ENCODE measurements at places on chromosomes 11 and 22.

GRCh38 chr22:23066200-23067022 lies 3.9 kb upstream of the GNAZ start:
- DNase-seq = no peak

DNA sequence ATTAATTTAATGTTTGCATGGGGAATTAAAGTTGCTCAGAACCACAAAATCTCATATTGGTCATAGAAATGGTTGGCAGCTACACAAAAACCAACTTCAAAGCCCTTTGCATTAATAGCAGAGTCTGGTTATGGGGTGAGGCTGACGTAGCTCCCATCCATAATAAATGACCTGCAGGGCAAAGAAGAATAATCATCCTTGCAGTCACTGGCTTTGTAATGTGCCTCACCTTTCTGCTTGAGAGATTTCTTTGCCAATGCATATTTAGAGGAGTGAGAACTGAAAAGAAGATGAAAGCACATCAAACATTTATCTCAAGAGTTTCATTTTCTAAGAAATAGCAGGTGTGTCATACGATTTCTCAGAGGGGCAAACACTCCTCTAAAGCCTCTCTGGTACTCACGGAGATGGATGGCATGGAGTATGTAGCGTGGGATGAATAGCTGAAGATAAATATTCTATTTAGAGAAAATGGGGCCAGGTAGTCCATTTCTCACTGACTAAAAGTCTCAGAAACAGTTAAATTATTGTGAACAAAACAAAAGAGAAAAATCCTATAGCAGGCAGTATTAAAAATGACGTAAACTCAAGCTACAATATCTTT lies 1491.9 kb downstream of the FAM181B start:
- no peak for DNase-seq

GRCh38 chr11:7220636-7221035 lies 31.1 kb upstream of the SYT9 start:
- no peak for DNase-seq

- no peak for DNase-seq
Observed at GRCh38 chr11:130157840-130158239, 1.7 kb upstream of the ST14 start.

GRCh38 chr11:21814169-21814568 lies 378.7 kb upstream of the ANO5 start:
- no peak for DNase-seq

DNA sequence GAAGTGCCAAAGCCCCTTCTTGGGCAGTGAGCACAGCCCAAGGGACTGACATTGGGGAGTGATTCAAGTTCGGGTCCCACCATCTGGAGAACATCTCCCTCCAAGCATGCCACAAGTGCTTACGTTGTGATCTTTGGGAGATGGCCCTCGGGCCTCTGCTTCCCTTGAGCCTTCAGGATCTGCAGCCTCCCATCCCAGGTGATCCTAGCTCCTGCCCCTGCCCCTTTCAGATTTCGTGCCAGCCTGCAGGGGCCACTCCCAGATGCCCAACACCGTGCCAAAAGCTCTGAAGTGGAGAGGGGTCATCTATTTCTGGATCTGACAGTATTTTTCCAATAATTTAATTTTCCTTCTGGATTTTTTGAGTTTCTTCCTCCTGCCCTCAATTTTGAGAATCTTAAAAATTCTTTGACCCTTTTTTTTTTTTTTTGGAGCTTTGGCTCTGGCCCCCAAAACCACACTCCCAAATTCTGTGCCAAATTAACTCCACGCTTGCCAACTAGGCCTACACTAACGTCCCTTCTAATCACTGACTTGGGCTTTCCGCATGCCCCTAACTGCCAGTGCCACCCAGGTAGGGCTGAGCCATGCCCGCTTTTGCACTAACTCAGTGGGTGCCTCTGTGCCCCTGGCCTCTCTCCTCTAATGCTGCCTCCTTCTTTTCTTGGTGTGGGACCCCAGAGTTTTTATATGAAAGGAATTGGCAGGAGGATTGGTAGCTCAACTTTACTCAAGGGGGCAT lies 25.3 kb downstream of the PHLDB1 start:
- no peak for DNase-seq

- DNase-seq = no peak
Observed at GRCh38 chr11:93196816-93197379, 893 bp downstream of the SLC36A4 start.

GRCh38 chr22:47605441-47605840 lies 843.0 kb downstream of the TBC1D22A start:
- DNase-seq = no peak

GRCh38 chr11:83480811-83481210 lies 194.6 kb upstream of the CCDC90B start:
- DNase-seq = no peak

DNA sequence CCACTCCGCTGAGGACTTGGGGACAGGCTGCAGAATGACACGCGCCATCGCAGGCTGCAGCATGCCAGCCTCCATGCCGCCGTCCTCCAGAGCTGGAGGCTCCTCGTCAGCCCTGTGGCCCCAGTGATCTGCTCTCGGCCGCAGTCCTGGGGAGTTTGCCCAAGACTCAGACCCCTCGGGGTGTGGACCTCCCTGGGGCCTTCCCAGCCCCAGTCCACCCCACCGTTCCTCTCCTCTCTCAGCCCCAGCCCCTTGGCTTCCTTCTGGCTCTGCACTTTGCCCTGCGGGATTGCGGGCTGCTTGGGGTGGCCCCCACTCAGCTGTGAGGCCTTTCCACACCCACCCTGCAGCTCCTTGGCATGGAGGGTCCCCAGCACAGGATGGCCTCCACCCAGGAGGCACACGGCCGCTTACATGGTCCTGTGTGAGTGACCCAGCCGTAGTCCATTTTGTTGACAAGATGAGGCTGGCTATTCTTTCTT lies 414.9 kb downstream of the TBC1D22A start:
- no peak for DNase-seq

- DNase-seq = no peak
Observed at GRCh38 chr11:121318848-121319834, 26.6 kb downstream of the SC5D start.

DNA sequence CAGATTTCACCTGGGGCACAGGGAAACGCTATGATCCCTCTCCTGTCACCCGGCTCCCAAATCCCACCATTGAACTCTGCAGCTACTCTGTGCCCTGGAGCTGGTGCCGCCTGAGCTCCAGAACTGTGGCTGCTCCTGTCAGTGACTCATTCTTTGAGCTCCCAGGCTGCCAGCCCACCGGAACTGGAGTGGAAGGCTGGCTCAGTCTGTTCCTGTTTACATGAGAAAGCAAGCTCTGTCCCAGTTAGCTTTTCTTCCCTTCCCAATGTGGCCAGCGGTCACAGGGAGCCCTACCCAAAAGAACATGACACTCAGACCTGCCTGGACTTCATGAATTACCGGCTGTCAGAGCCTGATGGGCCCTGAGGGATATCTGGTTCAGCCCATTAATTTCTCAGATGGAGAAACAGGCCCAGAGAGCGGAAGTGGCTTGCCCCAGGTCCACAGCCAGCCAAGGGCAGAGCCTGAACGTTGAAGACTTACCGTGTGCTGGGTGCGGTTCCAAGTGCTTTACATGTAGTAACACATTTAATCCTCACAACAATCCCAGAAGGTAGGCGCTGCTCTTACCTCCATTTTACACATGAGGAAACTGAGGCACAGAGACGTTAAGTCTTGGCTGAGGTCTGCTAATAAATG lies 23.8 kb upstream of the IGSF22 start:
- no peak for DNase-seq

- no peak for DNase-seq
Observed at GRCh38 chr11:116532066-116532465, 240.7 kb downstream of the BUD13 start.

- DNase-seq = no peak
Observed at GRCh38 chr11:16791191-16791961, 52.9 kb downstream of the C11orf58 start.

DNA sequence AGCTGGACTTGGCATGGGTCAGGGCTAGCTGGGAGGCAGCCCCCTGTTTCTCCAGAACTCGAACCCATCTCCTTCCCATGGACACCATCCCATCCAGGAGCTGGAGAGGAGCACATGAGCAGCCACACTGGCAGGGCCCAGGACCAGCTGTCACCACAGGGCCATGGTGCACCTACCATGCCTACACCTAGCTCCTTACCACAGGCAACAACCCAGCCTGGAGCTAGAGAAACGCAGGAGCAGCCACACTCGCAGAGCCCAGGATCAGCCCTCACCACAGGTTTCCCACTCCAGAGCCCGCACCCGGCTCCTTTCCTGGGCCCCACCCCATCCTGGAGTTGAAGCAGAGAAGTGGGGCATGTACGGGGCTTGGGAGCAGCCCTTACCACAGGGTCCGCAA lies 50.2 kb downstream of the GAB4 start:
- DNase-seq = no peak

GRCh38 chr22:22884010-22884887 lies 3.4 kb upstream of the IGLL5 start:
- peak; percentile 60 for DNase-seq

DNA sequence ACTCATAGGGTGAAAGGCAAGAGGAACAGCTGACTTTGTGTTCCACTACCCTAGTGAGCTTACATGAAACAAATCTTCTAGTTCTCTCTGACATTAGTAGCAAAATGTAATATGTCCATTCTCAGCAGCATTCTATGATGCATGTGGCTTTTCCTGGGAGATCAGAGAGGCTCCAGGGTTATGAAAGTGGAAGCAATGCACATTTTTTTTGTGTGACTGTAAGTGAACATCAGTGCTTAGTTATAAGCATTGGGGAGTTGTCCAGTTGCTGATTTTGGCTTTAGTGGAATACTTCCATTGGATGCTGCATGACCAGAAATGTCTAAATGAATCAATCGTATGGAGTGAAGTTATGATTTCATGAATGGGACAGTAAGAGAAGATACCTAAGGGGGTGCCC lies 255.9 kb downstream of the FAT3 start:
- no peak for DNase-seq

- DNase-seq = no peak
Observed at GRCh38 chr11:96049426-96049825, 125.5 kb upstream of the MTMR2 start.

DNA sequence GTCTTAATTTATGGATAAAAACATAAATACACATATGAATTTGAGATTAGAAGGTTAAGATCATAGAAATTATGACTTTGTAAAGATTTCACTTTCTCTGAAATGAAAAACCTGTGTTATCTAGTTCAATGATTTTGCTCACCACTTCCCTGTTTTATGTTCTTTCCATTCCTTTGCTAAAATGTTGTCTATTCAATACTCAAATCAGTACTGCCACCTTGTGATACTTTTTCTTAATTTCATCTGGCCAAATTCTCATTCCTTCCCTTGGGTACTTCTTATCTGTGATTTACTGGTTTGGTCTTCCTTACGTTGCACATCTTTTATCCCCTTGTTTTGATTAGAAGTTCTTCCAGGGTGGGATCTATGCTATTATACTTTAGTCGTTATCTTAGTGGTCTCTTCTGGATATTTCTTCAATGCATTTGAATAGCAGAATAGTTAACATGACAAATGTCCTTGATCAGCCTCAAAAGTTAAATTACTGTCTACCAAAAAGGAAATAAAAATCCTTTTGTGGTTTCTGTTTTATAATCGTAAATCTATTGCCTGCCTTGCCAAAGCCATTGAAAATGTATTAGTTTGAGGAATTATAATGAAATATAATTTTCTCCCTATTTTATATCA lies 197.0 kb downstream of the PGR start:
- DNase-seq = no peak

GRCh38 chr11:12087075-12088004 lies 23.1 kb upstream of the MICAL2 start:
- peak; percentile 13 for DNase-seq

GRCh38 chr11:114156131-114156581 lies 96.6 kb downstream of the ZBTB16 start:
- DNase-seq = no peak

DNA sequence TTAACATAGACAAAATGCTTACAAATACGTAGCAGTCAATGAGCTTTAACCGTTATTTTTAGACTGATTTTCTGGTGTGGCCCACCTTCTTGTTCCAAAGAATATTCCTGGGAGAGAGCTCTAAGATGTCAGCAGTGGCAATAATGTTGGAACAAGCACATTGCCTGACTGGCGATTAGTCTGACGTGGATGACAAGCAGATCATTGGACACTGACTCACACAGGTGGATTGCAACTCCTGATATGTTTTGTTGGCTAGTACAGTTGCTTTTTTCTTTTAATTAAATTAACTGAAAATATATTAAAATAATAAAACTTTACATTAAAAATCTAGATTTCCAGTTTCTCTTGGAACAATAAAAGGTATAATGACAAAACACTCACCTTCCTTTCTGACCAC lies 78.0 kb downstream of the TENM4 start:
- DNase-seq = no peak

DNA sequence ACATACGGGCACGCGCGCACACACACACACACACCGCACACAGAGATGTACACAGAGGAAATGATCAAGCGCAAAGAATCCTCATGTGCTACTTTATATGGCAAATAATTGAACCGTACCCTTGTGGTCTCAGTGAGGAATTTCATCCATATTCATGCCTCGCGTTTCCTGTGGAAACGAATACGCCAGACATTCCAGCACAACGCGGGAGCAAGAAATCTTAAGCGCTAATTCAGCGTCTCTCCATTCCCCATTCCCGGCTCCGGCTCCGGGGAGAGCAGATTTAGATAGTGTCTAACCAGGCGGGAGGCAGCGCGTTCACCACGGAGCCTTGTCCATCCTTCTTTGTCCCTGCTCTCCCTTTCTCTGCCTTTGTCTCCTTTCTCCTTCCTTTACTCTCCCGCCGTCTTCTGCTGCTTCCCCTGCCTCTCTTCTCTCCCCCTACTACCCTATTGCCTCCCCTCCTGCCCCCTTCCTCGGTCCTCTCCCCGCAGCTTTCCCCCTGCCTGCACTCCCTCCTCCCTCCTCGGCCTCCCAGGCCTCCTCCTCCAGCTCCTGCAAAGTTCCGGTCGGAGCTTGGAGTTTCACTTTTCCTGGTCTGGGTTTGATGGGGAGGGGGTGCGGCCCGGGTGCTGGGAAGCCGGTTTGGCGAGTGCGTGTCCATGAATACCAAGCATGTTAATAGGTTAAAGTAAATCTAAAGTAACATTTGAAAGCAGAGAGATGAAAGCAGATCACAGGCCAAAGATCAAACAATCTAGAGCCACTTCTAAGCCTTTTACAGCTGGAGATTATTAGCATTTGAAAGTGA lies 579.3 kb downstream of the BUD13 start:
- no peak for DNase-seq

DNA sequence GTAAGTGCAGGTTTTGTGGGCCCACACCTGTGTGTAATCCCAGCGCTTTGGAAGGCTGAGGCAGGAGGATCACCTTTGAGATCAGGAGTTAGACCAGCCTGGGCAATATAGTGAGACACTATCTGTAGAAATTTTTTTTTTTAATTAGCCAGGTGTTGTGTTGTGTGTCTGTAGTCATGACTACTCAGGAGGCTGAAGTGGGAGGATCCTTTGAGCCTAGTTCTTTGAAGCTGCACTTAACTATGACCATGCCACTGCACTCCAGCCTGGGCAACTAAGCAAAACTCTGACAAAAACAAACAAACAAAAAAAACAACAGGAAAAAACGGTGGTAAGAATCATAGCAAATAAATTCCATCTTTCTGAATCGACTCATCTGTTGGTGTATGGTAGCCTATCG lies 268.6 kb upstream of the PDGFD start:
- no peak for DNase-seq

Measured in activated CD4-positive, alpha-beta T cell treated with anti-CD3 and anti-CD28 coated beads, Interleukin-2, amount 50 U/mL, for 4 hours (primary cell).